Mammary epithelial cell (primary cell): ENCODE measurements at places on chromosomes 1 and 21. TPM values are rescaled to one million over a fixed set of nuclear protein-coding genes. Genes with fewer than 3 reads are reported as not detected.

GRCh38 chr1:89557956-89558355 lies 33.3 kb downstream of the LRRC8B start:
- peak; percentile 14 for DNase-seq

The GDAP2 gene
- polyA plus RNA-seq, result 10.3 TPM

The CEPT1 gene
- polyA plus RNA-seq, result 17.2 TPM

- peak; percentile 51 for DNase-seq
These were observed 11.3 kb upstream of the MARK1 start for GRCh38 chr1:220516722-220517042.

GRCh38 chr21:17796037-17796403 lies 23.1 kb downstream of the C21orf91 start:
- no peak for DNase-seq

The S100A7 gene
- 1.1 TPM for polyA plus RNA-seq

The FOXO6 gene
- not detected for polyA plus RNA-seq

DNA sequence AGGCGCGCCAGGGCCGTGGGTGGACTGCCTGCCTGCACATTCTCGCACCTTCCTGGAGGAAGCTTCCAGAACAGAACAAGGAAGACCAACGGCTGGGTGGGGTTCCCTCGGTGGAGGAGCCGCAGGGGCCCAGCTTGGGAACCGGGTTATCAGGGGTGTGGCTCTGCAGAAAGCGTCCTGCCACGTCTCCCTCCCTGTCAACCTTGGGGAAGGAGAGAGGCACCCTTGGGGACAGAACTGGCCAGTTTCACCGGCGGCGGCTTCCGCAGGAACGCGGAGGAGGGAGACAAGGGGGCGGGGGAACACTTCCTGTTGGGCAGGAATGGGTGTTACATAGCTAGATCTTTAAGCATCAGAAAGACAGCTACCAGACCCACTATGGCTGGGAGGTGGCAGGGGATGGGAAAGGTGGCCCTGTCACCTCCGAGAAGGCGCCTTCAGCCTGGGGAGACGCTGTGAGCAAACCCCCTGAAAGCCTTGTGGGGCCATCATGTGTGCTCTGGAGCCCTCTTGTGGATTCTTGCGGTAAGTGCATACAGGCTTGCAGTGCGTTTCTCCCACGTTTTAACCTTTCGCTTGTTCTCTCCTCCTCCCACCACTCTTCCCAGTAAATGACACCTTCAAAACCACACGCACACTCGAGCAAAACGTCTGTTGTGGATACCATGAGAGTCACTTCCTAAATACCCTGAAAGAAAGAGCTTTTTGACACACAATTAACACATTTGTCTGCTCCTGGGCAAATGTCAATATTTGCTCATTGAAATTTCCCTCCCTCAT lies 3.8 kb upstream of the PLEKHA6 start:
- peak; percentile 59 for DNase-seq
